ENCODE measurements at places on chromosomes 4 and X.

DNA sequence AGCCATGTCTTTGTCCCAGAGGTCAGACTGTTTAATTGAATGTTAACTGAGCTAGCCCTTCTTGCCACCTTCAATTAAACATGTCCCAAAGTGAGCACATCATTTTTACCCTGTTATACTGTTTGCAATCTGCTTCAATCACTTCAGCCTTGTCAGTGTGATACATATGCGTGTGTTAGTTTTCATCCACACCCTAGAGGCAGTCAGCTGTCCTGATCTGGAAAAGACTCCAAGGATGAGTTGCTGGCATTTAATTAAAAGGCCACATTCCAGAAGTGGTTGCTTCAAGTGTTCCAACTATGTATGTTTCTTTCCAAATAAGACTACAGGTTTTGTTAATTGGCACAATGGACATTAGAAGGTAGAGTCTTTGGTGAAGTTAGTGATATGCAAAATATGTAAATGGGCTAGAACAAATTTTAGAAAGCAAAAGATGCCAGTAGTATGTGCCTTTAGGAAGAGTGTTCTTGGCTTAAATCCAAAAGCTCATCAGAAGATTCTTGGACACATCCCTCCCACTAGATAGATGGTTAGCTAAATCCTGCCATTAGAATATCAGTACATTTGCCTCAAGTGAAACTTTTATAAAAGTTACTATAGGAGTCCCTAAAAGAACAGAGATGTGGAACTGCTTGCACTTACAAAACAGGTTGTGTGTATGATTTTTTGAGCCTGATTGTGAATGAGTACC is 79.5 kb upstream of the SLIT2 start:
- no peak for DNase-seq

DNA sequence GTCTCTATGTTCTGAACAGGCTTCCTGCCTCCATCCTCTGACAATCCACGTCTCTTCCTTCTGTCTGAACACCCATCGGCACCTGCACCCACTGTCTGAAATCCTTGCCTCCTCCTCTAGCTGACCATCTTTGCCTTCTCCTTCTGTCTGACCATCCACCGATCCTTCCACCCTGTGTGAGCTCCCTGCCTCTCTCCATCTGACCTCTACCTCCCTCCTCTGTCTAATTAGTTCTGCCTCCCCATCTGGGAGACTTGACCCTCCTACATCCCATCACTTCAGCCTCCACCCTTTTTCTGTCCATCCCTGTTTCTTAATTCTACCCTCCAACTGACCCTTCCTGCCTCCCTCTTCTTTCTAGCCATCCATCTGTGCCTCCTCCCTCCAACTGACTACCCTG is 10.0 kb downstream of the SLC38A5 start:
- no peak for DNase-seq

DNA sequence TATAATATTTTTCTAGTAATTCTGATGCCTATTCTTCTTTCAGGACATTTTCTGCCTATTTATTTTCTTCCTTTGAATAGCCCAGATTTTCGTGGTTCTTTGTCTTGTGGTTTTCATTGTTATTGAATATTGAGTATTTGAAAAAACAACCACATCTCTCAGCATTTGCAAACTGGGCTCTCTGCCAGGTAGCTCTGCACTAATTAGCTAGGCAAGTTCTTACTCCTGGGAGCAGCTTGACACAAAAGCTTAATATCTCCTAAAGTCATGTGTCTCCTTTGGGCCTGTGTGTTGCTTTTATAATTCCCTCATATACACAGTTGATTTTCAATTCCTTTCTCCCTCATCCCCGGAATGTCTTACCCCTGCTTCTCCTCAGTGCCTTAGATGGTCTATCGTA is 413.5 kb upstream of the GRIA3 start:
- DNase-seq, result no peak

GRCh38 chr4:141922236-141922635 is 285.9 kb downstream of the IL15 start:
- no peak for DNase-seq
